Fibroblast of skin of right quadriceps (primary cell): ENCODE measurements at places on chromosomes 6 and 20.

GRCh38 chr20:58700823-58701222 lies 8.2 kb downstream of the NPEPL1 start:
- DNase-seq, result no peak

- DNase-seq, result peak; percentile 57
These were observed 3.9 kb upstream of the TEAD3 start for GRCh38 chr6:35500782-35501181.

DNA sequence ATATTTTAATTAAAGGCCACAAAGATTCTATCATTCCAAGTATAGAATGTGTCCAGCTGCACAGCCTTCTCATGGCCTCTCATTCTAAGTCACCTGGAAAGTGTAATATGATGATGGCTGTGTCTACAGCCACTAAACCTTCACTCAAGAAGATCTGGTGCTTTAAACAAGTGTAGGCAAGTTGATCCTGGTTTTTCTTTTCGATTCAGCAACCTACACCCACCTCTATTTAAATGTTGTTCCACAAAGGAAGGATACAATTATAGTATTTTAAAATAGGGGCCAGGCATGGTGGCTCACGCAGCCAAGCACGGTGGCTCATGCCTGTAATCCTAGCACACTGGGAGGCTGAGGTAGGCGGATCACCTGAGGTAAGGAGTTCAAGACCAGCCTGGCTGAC lies 25.5 kb upstream of the DST start:
- no peak for DNase-seq

DNA sequence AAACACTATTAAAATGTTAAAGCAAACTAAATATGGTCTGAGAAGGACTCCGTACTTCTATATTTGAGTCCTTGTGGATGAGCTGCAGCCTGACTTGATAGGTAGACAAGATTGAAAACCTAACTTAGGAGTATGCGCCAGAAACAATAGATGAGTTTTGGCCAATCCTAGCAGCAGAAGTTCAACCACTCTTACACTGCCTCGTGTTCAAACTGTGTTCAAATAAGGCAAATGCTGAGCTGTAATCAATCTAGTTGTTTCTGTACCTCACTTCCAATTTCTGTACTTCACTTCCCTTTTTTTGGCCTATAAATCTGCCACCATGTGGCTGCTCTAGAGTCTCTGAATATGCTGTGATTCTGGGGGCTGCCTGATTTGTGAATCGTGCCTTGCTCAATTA lies 13.2 kb upstream of the SERINC1 start:
- no peak for DNase-seq

GRCh38 chr6:49325891-49326290 lies 137.2 kb downstream of the MMUT start:
- peak; percentile 11 for DNase-seq

GRCh38 chr6:98976674-98977385 lies 29.1 kb upstream of the FBXL4 start:
- DNase-seq, result no peak
